ENCODE measurements at places on chromosomes 7 and 10.

DNA sequence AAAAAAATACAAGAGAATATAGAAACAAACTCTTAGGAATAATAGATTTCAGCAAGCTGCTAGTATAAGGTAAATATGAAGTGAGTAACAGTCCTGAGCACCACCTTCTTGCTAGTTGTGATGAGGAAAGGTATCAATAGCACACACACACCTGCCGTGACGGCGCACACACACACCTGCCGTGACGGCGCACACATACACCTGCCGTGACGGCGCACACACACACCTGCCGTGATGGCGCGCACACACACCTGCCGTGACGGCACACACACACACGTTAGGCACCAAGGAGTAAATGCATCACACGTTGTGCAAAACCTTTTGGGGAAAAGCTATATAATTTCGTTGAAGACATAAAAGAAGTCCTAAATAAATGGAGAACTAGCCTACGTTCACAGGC lies 4.7 kb upstream of the JAKMIP3 start:
- no peak for DNase-seq

GRCh38 chr7:127581716-127582115 lies 3.7 kb downstream of the GCC1 start:
- DNase-seq = no peak

- DNase-seq = no peak
Measured at GRCh38 chr10:30093303-30093950, 34.0 kb upstream of the JCAD start.

DNA sequence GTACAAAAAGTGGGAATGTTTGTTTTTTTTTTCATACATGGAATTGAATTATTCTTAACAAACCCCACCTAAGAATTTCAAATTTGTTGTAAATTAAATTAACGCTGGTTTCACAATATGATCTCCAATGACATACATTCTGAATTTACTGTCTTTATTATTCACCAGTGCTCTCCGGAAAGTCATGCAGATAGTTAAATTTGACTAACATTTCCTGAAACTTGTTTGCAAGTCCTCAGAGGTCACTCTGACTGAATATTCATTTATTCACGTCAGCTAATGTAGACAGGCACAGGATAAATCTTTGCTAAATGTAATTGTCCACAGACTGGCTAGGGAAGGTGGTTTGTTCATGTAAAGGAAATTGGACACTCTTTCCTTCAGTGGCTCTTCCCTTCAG lies 730.4 kb downstream of the PHTF2 start:
- no peak for DNase-seq

DNA sequence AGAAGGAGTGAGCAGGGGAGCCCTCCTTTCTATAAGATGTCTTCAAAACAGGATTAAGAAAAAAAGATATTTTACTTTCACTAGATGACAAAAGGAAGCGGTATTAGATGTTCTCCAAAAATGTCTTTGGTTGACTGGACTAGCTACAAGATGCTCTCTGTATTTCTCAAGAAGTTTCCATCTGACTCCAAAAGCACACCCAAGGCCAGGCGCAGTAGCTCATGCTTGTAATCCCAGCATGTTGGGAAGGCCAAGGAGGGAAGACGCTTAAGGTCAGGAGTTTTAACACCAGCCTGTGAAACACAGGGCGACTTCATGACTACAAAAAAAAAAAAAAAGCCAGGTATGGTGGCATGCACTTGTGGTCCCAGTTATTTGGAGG lies 84.5 kb downstream of the PIP4K2A start:
- no peak for DNase-seq

DNA sequence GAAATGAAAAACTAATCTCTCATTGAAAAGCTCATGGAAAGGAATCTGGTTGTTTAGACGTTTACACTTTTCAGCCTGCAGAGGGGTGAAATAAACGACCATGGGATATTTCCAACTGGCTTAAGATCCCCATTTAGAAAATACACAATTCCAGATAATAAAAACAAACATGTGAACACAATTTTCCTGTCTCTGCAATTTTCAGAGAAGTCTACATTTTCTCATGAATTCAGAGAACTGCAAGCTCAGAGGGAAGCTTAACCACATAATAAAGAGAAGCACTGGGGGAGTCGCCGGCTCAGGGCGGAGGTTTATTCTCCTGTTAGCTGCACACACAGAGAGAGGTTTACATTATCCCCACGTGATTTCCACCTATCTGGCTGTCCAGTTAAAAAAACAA lies 215.2 kb downstream of the FANK1 start:
- no peak for DNase-seq
